Naive B cell (primary cell): ENCODE measurements at places on chromosomes 2 and 18. TPM values are rescaled to one million over a fixed set of nuclear protein-coding genes. Genes with fewer than 3 reads are reported as not detected.

DNA sequence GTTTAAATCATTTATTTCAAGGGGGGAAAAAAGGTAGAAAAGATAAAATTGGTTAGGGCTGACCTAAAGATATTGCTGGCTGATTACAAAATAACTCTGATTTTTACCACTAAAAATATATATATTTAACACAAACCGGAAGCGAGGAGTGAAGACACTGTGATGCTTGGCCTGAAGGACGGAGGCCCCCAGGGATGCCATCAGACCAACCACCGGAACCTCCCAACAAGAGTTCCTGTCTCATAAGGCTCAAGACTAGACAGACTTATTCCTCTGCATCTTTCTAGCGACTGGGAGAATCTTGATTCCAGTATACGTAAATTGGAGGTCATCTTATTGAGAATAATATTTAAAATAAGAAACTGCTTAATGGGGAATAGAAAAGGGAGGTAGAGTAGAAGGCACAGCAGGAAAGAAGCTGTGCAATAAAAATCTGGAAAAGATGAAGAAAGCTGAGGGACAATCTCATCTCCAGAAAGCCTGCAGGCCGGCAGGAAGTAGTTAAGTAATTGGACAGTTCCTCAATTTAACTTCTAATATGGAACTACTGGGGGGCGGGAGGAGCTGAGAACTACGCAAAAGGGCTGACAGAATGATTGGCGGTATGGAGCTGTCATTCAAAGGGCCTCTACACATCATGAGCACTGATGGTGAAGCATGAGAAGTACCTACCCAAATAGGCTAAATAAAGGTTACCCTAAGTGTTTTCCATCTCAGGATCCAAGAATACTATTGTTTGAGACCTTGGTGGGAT is 91.1 kb downstream of the DTNB start:
- peak; percentile 28 for DNase-seq

LYG2 gene
- polyA plus RNA-seq: not detected

RNF25 gene
- polyA plus RNA-seq: 18.8 TPM

ANKAR gene
- polyA plus RNA-seq: 17.2 TPM
